ENCODE measurements at places on chromosomes 2 and 18.
A peak's percentile ranks its signal among the peaks of the same experiment; 100 is the strongest.

GRCh38 chr2:119536211-119536610 lies 8.0 kb upstream of the CFAP221 start:
- no peak for DNase-seq

- DNase-seq, result no peak
Observed at GRCh38 chr2:192026825-192027120, 168.0 kb downstream of the TMEFF2 start.

- no peak for DNase-seq
Observed at GRCh38 chr2:129627437-129627836, 352.0 kb upstream of the RAB6C start.

- DNase-seq, result no peak
Observed at GRCh38 chr2:69603146-69603743, 40.3 kb downstream of the AAK1 start.

GRCh38 chr2:197158591-197159550 lies 151.7 kb downstream of the ANKRD44 start:
- DNase-seq, result no peak

- no peak for DNase-seq
Observed at GRCh38 chr2:241053576-241054251, 48.4 kb downstream of the MTERF4 start.

- DNase-seq, result no peak
Observed at GRCh38 chr2:197209742-197210408, 100.7 kb downstream of the ANKRD44 start.

DNA sequence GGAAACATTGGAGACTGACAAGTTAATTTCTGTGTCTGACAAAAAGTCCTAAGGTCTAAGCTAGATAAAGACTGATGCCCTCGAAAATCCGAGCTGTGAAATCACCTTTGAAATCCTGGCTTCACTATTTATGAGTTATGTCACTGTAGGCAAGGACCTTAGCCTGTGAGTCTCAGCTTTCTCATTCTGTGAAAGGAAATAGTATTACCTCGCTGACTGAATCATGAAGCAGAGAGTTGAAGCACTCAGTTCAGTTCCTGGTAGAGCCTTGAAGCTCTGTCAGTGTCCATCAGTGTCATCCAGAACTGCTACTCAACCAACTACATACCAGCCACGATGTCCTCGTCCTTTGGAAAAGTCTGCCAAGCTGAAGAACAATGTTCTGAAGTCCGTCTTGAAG lies 1025.6 kb upstream of the GYPC start:
- no peak for DNase-seq

- DNase-seq, result no peak
Observed at GRCh38 chr18:48806551-48807261, 144.1 kb downstream of the SMAD7 start.

DNA sequence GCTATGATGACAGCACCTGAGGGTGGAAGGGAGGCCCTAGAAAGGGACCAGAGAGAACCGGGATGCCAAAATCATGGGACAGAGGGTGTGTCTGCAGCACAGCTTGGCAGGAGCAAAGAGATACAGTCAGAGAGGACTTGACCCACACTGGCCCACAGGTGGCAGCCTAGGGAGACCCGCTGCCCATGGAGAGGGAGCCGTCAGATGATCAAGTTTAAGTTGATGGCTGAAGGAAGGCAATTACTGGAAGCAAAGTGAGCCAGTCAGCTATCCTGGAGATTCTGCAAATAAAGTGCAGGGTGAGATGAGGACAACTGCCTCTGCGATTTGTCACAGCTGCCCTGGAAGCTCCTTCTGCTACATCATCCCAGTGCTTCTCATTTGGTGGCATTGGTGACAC lies 74.0 kb downstream of the CMPK2 start:
- no peak for DNase-seq

DNA sequence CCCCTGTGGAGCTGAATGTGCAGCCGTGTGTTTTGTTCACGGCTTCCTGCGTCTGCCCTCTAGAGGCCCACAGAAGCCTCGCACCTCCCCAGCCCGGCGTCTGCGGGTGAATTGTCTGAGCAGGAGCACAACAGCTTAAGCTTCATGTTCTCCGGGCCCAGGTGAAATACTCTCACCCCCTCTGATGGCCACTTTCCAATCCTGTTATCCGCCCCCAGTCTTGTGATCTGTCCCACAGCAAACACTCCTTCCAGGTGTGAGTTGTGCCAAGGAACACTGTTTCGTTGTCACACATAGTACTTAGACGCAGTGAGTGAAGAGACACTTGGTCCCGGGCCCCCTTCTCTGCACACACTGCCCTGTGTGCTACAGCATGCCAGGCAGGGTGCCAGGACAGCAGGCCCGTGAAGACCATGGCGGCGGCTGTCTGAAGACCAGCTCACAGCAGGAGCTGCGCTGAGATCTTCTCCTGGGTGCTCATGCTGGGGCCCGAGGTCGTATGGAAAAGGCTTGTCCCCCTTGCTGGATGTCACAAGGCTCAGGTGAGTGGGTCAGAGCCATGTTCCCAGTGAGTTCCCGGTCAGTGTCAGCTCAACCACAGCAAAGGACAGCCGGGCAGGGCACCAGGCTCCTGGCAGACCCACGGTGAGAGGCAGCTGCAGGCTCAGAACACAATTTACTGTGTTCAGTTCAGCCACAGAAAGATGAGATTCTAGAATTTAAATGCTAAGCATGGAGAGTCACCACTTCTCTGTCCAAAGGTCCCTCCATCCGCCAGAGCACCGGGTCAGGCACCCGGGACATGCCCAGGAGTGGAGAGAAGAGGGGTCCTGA lies 6.8 kb upstream of the PXDN start:
- peak; percentile 75 for DNase-seq

GRCh38 chr2:62334440-62335058 lies 138.6 kb downstream of the B3GNT2 start:
- DNase-seq, result no peak

- DNase-seq, result no peak
Observed at GRCh38 chr2:49426996-49427395, 272.7 kb upstream of the FSHR start.

DNA sequence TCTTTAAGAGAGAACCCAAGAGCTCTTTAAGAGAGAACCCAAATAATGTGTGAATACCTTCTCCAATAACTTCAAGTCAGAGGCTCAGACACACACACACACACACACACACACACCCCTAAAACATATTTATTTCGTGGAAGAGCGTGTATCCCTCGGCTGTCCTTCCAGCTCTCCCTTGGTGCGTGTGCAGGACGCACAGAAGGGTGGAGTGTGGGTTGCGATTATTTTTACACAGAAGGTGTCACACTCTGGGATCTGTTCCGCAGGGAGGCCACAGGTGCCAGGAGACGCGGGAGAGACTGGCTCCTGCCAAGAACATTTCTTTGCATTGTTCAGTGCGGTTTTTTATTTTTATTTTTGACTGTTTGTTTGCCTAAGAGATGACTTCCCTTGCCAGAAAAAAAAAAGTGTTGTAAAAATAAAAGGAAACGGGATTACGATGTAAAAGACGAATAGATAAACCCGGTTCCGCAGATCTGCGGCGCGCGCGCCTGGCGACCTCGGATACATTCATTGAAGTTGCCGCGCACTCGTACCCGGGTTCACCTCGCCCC lies 47.3 kb upstream of the ATP6V1B1 start:
- DNase-seq, result no peak

GRCh38 chr2:166593403-166593802 lies 99.4 kb upstream of the SCN7A start:
- peak; percentile 23 for DNase-seq

DNA sequence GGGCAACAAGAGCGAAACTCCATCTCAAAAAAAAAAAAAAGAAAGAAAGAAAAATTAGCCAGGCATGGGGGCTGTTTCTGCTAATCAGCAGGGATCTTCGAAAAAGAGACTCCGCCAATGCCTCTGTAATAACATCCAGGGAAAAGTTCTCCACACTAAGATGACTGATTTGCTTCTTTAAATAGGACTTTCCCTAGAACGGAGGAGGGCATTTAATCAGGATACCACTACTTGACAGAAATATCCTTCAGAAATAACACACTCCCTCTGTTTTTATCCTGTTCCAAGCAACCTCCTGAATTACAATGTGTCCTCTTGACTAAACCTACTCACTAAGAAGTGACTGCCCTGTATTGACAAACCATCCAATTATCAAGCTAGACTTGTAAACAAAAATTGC lies 21.7 kb downstream of the REV1 start:
- DNase-seq, result no peak

DNA sequence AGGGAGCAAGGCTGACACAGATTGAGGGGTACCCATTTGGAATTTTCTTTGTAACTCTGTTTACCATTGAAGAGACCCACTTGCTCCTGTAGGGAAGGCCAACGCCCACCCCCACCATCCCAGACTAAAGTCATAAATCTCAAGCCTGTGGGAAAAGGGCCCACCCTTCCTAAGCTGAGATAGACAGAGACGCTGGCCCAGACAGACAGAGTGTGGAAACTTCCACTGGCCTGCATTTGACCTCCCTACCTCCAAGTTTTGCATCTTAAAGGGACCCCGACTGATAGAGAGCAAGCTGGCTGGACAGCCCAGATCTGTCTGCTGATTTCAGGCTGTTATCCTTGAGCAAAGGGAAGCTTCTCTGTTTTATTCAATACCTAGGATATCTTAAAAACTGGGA lies 48.2 kb upstream of the SLC14A2 start:
- DNase-seq, result no peak

DNA sequence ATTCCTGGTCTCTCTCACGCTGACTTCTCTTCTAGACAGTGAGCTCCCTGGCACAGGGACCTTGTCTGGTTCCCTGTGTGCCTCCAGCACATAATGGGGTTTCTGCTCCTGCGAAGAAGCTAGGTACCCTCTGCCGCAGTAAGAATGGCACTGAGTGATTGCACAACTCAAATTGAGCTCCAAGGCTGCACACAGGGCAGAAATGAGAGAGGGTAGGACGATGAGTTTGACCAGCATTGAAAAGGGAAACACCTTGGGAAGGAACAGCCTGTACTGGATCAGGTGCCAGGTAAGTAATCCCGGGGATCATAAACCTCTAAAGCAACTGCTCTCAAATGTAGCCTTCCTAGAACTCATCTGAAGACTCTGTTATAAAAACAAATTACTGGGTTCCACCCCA lies 21.0 kb upstream of the MSGN1 start:
- no peak for DNase-seq

DNA sequence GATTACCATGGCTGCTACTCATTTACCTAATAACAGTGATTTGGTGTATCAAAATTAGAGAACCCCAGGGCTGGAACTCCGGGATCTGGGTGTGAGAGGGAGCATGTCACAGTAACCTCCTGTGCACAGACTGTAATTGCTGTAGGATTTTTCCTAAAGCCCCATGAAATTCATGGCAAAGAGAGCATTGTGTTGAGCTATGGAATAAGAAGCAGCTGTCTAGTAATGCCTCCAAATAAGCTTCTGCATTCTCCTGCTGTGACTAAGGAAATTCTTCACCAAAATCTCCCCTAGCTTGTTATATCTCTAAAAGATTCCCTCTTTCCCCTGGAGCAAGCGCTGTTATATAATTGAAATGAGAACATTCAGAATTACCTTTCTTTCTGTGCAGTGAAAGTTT lies 158.1 kb upstream of the SPATS2L start:
- no peak for DNase-seq

GRCh38 chr2:196670342-196670741 lies 30.8 kb downstream of the CCDC150 start:
- no peak for DNase-seq

- DNase-seq, result no peak
Observed at GRCh38 chr18:11974741-11975325, 6.5 kb upstream of the IMPA2 start.

DNA sequence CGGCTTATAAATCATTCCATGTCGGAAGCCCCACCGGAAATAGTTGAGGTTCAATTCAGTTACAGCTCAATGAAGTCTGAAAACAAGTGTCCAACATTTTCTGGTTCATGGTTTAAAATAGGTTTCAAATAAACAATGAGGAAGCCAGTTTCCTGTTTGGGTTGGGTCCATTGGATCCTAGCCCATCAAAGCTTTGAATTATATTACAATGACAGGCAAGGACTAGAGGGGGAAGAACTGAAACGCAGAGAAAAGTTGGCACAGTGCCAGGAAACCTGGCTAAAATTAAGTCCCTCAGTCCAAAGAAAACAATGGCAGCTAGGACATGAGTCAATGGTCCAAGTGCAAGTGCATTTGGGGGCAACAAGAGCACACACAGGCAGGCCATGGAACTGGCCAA lies 32.0 kb downstream of the SLC14A1 start:
- peak; percentile 44 for DNase-seq

DNA sequence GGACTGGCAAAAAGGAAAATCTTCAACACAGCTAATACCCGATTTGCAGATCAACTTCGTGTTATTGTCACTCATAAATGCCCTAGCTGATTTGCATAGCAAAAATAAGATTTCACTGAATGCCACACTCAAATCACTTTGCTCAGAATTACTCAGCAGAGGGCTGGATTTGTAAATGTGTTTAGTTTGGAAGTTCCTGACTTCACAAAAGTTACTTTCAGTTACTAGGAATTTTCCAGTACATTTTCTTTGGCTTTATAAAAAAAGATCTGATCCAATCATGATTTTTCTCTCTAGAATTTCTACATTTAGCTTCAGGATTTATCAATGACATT lies 433.3 kb upstream of the ID2 start:
- no peak for DNase-seq

Data from fibroblast of the conjunctiva (primary cell).